Myocyte (in vitro differentiated cells): ENCODE measurements at places on chromosomes 4 and X.

DNA sequence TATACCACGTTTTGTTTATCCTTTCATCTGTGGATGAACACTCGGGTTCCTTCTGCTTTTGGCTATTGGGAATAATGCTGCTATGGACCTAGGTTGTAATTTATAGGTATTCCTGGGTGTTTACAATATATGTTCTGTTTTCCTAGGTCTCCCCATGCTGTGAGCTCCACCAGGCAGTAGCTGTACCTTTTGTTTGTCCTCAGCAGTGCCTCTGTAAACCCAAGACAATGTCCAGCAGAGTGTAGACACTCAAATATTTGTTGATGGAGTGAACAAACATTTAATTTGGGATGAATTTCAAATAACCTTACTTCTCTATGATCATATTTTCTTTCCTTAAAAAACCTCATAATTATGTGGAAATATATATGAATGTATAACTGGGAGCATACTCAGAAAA, 259.5 kb upstream of the BOD1L1 start:
- no peak for DNase-seq

DNA sequence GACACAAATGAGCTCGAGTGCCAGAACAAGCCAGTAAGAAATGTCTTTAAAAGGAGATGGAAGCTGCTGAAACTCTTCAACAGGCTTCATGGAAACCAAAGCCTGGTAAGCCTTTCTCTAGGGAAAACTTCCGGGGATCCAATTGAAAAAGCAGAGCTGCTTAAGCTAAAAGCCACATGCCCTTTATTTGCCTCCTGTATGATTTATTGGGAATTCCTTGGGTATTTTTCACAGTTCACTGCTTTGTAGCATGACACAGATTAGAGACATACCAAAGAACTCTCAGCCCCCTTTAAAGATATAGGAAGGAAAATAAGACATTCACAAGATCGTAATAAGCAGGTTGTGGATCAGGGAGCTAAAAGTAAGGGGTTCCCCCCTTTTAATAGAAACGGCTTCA, 6.5 kb upstream of the ARHGAP6 start:
- no peak for DNase-seq

DNA sequence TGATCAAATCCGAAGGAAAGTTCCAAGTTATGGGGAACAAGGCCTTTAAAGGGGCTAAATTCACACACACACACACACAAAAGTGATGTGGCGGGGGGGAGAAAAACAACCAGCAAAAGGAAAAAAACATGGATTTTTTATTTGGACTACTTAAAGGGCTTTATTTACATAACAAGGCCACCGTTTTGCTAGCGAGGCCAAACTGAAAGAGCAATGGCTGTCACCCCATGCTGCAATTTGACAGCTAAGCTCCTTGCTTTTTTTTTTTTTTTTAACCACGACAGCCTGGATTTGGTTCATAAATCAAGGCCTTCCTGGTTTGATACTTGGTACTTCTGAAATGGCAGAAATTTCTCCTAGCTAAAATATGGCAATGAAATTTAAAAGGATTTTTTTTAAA, 99.6 kb upstream of the PTCHD1 start:
- DNase-seq: no peak

- DNase-seq: peak; percentile 2
These were observed 165.1 kb upstream of the POF1B start for GRCh38 chrX:85544609-85545008.

GRCh38 chrX:133774807-133775206, 210.6 kb downstream of the GPC3 start:
- DNase-seq: no peak

- no peak for DNase-seq
These were observed 24.6 kb upstream of the TBL1X start for GRCh38 chrX:9440116-9440844.

DNA sequence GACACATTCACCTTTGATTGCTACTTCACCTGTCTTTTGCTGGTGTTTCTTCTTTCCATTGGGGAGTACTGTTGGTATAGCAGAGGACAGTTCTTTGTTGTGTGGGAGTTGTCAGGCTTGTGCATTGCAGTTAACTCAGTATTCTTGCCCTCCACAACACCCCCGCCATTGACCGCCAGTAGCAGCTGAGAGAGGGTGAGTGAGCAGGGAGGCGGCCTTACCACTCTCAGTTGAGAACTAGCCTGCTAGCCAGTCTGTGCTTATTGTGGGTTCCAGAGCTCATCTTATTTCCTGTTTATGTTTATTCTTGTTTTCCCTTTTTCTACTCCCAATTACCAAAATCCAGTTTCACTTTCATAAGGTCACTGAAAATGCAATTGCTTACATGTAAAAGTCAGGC, 52.2 kb downstream of the STIM2 start:
- peak; percentile 59 for DNase-seq

DNA sequence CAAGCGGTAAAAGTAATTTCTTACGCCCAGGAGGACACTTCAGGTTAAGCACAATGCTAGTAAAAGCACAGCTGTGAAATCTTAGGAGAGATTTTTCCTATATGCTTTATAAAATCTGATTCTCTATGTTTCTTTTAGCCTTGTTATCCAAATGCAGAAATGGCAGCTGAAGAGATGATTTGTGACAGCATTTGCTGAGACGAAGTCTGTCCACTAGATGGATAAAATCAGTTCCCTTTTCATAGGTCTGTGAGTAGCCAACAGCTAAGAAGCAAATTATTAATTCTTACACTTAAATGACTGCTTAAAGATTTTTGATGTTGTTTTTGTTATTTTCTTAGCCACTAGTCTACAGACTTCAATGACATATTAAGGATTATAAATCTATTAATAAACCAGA, 5.3 kb downstream of the GPM6A start:
- DNase-seq: peak; percentile 18

GRCh38 chr4:182827954-182828353, 89.2 kb downstream of the DCTD start:
- DNase-seq: no peak

DNA sequence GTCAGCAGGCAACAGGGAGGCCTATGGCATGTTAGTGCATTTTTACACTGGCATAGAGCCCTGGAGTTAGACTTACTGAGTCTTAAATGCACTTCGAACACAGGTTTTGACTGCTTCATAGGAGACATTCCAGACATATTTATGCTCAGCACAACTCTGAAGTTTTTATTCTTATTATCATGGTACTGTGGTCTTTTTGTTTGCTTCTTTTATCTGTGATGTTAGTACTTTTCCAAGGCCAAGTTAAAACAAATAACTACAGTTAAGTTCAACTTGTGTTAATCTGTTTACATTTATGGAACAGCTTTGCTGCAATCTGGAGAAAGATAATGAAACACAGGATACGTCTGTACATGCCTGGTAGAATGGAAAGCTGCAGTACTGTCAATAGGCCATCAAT, 76.5 kb downstream of the COL4A5 start:
- DNase-seq: no peak

DNA sequence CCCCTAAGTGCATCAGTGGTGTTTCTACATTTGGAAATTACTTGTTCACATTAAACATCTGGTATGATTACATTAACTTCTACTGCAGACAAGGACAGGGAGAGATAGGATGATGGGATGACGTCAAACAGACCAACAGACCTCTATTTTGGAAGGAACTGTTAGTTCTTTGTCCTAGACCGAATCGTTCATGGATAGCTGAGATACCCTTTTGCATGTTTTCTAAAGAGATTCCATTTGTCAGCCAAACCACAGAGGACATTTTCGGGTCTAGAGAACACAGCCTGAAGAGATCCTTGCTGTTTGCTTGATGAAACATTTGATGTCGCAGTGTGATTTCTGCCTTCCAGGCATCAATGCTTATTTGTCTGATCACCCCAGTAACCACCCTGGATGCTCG, 27.7 kb downstream of the CHST7 start:
- DNase-seq: no peak

- DNase-seq: no peak
These were observed 665.6 kb downstream of the FSTL5 start for GRCh38 chr4:161498155-161498554.
